NCI-H1092 treated with DMSO at 0.1 percent for 48 hours (cell line): ENCODE measurements at places on chromosomes 1 and 21.
A peak's percentile ranks its signal among the peaks of the same experiment; 100 is the strongest.

DNA sequence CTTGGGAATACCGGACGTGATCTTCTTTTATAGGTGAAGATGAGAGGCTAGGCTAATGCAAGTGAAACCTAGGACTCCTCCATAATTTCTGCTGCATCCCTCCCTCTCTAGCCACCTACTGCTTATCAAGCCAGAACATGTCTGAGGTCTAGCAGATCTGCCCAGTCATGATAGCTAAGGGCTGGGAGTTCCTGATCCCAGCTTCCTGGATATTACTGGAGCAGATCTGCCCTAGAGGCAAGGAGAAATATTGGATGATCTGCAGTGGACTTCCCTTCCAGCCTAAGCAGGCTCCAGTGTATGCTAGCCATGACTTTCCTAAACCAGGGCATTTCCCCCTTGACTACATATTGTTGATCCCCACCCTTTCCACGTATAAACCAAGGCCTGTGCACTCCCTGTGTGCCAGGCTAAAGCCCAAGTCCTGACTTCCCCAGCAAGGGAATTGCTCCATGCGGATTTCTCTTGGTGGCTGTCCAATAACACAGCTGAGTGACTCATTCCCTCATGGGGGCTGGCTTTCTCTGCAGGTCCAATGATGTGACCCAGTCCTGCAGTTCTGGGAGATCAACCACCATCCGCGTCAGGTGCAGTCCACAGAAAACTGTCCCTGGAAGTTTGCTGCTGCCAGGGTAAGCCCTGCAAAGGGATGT lies 15.5 kb upstream of the SARS1 start:
- DNase-seq, result no peak

DNA sequence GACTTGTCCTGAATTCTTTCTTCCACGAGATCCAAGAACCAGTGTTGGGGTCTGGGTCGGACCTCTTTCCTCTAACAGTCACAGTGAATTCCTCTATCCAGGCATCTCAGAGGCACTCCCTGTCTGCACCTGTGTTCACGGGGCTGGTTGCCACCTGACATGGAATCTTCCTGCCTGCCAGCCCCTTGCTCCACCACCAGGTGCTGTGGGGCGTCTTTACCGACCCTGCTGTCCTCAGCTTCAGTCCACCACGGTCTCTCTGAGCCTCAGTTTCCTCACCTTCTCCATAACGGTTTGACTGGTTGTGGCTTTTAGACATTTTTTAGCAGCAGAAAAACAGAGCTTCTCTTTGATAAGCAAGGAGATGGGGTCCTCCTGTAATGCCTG lies 62.7 kb downstream of the SDC3 start:
- no peak for DNase-seq

DNA sequence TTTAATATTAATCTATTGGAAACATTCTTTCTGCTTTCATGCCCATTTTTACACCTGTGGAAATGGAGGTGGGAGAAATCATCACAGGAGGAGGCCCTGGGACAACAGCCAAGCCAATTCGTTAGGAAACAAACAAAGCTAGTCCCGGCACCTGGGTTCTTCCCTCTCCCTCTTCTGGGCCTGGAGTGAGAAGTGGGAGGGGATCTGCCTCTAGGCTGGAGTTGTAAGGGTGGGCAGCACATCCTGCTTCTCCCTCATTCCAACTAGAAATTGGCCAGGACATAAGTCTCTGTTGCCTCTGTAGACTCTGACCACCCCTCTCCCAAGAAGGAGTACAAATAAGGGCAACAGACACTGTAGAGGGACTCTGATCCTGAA lies 20.2 kb upstream of the ERO1B start:
- peak; percentile 65 for DNase-seq

DNA sequence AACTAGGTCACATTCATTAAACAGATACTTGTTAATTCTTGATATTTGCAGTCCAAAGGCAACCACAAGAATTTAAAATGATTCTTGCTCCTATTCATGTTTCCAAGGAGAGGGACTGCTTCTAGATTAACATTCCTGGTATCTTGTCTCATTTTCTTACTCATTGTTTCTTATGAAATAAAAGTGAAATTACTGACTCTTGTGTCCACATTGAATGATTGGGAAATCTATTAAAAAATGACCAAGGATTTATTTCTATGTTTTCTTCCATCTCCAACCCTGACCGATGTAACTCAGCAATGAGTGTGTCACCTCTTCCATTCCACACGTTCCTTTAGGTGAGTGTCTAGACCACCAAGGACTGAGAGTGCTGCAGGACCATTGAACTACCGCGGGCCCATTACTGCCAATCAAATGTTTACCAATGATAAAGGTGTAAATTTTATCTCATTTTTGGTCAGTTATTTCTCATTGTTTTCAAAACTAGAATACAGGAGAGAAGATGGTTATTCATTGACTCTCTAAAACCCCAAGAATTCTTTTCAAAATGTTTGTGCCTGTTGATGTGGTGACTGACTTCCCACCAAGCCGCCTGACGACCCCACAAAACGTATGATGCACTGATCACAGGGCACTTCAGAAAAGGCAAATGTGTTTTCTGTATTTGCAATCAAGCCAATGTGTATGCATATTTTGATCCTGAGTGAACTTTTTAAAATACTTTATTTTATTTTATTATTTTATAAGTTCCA lies 414.6 kb upstream of the PTBP2 start:
- no peak for DNase-seq

DNA sequence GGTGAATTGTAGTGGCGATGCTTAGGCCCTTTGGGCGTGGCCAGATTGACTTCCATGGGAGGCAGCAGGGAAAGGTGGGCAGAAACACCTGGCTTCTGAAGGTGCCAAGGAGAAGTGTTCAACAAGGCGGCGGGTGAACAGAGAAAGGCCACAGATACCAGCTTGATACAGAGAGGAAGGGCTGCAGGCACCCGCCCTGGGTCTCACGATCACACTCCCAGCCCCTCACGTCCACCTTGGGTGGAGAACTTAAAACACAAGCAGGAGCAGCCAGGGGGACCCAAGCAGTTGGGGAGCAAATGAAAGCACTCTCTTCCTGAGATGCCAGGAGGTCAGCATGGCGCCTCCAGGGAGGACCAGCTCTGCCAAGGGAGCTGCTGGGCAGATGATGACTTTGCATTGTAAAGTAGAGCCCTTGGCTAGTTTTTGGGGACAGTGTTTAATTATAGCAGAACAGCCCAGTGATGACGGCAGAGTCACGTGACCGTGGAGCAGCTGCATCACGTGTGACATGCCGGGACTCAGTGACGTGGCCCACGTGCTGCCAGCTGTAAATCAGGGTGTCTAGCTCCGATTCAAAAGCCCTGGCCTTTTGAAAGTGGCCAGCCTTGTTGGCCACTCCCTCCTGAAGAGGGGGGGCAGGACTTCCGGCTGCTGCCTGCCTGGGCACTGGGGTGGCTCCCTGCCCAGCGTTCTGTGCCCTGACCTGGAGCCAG lies 19.0 kb downstream of the SLC37A1 start:
- DNase-seq, result no peak

DNA sequence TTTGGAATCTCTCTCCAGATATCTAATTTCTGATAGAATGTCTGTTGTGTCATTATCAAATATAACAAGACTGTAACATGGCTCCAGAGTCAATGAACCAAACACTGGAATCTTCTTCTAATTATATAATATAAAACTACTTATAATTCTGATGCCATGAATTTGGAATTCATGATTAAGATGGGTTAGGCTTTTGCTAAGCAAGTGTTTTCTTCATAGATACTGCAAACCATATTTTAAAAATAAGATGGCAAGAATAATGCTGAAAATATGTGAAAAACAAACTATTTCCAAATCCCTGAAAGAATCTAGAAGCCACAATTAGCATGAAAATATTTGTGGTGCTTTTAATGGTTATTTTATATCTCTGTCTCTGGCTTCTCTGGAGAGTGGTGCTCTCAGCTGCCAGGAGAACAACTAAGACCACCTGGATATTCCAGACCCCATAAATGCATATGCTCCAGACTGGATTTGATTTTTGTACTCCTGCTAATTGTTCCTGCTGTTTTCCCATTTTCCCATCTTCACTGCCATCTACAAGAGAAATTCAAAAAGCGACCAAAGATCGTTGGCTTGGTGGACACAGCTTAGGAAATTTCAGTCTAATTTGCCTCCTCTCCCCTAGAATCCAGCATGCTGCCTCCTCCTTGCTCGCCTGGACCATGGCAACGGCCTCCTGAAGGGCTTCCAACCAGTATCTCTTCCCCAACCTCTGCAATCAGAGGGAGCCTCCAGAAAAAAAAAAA lies 418.9 kb downstream of the SETD4 start:
- DNase-seq, result no peak

DNA sequence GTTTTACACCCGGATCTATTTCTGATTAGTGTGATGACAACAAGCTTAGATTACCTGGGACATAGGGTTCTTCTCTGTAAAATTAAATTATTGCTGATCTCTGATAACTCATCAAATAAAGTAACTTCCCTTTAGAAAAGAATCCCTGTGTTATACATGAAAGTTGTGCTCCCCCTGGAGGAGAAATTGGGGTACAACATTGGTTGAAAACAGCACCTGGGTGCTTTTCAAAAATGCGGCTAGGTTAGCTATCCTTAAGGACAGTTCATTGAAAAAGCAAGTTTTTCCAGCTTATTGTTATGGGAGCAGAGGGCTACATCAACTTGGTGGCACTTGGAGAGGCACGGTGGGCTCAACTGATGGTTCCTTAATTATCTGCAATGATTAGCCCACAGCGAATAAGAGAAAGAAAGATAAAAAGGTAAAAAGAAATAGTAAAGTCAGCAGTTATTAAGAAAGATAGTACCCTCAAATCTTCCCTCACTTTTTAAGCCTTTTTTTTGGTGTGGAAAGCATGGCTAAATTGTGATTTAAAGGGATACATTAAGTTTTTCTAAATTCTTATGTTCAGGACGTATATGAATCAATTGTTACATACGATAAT lies 97.8 kb downstream of the FMN2 start:
- DNase-seq, result peak; percentile 44

- DNase-seq, result no peak
Measured at GRCh38 chr1:166969074-166969677, 6.2 kb downstream of the ILDR2 start.

DNA sequence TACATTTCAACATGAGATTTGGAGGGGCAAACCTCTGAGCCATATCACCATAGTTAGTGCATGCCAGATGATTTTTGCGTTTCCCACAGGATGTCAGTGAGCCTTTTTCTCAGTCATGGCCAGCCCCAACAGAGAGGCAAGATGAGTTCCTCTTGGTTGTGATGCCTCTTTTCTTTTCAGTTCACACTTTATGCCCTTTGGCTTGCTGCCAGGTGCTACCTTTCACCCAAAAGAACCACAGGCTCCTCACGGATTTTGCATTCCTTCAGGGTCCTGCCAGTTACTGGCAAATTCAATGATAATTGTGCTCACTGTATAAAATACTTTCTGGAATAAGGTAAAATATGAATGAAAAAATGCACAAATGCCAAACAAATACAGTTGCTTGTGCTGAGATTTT lies 411.3 kb downstream of the KIF26B start:
- no peak for DNase-seq

- no peak for DNase-seq
Measured at GRCh38 chr1:192580351-192580962, 4.9 kb downstream of the RGS1 start.

GRCh38 chr1:99170516-99170915 lies 93.8 kb upstream of the PLPPR4 start:
- DNase-seq, result no peak

DNA sequence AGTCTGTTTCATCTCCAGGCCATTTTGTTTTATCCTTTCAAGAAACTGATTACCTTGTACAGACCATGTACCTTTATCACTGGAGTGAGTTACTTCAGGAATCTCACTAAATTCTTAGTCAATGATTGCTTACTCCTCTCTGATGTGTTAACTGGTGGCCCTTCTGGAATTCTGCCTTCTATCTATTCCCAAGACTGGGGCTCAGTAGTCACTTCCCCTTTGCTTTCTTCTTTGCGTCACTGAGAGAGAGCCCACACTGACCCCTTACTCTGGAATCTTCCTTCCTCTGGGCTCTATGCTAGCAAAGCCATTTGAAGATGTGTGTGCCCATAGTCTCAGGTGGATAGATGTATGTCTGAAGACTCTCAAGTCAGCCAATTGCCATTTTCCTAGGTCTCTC lies 34.6 kb downstream of the XCL2 start:
- no peak for DNase-seq

DNA sequence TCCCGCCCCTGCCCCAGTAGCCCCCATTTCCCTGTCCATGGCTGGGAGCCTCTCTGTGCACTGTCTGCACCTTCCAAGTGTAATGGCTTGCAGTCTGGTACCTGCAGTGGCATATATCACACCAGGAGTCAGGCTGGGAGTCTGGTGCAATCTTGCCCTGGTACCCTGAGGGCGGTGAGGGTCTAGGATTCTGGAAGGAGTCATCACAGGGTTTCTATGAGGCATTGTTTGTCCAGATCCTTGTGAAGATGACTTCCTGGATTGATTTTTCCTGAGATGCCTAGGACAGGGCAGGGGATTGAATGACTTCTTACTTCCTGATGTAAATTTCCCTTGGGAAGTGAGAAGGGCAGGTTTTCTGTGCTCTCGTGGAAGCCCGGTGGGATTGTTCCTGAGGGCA lies 5.9 kb upstream of the PKP1 start:
- no peak for DNase-seq
